ENCODE measurements at places on chromosomes 4 and X.

- DNase-seq: no peak
Observed at GRCh38 chr4:181959121-181959520, 284.1 kb upstream of the TENM3 start.

DNA sequence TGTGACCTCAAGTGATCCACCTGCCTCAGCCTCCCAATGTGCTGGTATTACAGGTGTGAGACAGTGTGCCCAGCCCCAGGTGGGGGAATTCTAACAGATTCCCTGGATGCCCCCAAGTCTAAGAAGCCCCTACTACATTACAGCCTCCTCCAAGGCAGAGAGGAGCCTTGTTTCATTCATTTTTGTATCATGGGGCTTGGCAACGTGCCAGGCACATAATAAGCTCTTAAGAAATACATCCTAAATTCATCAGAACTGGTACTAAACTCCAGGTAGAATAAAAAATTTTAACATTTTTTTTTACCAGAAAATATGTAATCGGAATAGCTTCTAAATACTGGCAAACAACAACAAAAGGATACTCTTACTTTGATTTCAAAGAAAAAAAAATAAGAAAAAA, 127.1 kb downstream of the CHIC2 start:
- DNase-seq: no peak

DNA sequence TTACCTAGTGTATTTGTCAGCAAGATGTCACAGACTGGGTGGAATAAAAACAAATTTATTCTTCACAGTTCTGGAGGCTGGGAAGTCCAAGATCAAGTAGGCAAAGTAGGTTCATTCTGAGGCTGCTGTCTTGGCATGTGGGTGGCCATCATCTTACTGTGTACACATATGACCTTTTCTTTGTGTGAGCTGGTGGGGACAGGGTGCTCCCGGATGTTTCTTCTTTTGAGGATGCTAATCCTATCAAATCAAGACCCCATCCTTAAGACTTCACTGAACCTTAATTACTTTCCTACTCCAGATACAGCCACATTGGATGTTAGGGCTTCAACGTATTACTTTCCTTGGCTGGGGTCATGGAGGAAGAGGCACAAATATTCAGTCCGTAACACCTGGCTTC, 74.0 kb downstream of the TLL1 start:
- DNase-seq: no peak

- DNase-seq: no peak
Observed at GRCh38 chr4:52604215-52604614, 54.9 kb downstream of the USP46 start.

GRCh38 chr4:4618847-4619246, 77.0 kb upstream of the STX18 start:
- DNase-seq: no peak

DNA sequence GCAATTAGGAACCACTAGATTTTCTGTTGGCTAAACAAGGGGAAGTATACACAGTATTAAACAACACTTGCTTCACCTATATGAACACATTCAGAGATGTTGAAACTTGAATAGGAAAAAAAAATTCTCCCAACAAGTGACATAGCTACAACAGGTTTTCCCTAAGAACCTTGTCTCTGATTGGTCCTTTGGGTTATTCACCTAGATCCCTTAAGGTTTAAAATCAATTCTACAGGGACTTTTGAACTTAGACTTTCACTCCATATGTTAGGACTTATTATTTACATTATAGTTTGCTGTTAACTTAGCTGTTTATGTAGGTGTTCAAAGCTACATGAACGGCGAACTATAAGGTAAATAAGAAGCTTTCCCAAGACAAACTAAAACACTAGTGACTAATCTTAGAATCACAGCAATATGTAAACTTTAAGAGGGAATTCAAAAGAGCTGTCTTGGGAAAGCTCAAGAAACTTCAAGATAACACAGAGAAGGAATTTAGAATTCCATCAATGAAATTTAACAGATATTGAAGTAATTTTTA, 72.2 kb upstream of the ZXDB start:
- no peak for DNase-seq

DNA sequence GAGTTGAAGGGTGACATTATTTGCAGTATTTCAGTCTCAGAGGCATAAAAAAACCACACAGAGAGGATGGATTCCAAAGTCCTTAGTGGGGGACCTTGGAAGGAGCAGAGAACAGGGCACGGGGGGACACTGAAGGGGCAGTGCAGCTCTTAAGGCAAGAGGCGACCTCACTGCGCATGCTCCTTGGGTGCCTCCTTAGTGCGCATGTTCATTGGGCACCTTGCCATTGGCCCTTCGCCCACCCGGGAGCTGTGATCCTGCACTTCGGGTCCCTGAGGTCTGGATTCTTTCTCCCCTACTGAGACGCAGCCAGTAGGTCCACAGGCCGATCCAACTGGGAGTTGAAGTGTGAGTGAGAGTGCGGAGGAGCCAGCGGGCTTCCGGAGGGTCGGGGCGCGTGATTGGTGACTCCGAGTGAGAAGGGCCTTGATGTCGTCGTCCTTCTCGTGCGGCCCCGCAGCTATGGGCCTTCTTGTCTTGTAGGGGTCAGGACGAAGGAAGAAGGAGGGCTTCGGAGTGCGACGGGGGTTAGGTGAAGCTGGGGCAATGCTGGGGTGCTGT, at the start of gene XAGE5:
Gene XAGE5, plus strand, starts transcription at position 223 of the 561 bp plus-strand sequence. CDS start 1,280 bp downstream, outside the sequence.
- DNase-seq: no peak

DNA sequence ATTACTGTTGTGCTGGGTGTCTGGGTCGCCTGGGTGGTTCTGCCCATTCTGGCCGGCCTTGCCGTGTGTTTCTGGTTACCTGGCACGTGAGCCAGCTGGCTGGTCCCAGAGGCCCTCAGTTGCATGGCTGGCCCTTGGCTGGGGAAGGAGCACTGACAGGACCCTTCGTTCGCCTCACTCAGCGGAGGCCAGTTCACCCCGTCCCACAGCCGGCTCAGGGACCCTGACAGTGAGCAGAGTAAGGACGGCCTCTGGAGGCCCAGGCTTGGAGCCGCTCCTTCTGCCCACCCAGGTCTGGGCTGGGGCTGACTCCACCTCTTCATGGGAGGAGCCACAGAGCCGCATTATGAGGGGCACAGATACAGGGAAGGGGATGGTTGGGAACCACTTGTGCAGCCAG, 20.3 kb upstream of the HGFAC start:
- DNase-seq: no peak

- no peak for DNase-seq
Observed at GRCh38 chr4:7663075-7663541, 228.4 kb upstream of the PSAPL1 start.

- DNase-seq: no peak
Observed at GRCh38 chrX:65607070-65607742, 60.2 kb upstream of the MSN start.

- DNase-seq: no peak
Observed at GRCh38 chr4:2067446-2068197, 8.5 kb downstream of the NAT8L start.
